Activated CD4-positive, CD25-positive, alpha-beta regulatory T cell (primary cell): ENCODE measurements at places on chromosomes 5 and 9.

- no peak for DNase-seq
These were observed 60.8 kb downstream of the AOPEP start for GRCh38 chr9:94787266-94787665.

DNA sequence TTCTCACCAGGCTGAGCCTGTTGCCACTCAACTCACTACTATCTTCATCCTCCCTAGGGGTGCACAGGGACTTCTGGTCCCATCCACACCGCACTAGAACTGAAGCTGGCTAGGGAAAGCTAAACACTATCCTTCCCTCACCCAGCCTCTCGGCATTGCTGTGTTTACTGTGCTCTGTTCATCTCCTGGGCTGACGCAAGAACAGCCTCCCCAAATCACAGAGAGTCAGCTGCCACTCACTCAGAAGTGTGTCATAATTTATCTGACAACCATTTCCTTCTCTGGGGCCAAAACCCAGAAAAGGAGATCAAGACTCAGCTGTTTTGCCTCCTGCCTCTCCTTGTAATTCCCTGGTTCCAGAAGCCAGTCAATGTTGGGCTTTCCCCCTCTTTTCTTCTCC is 92.8 kb downstream of the ARHGEF28 start:
- no peak for DNase-seq

DNA sequence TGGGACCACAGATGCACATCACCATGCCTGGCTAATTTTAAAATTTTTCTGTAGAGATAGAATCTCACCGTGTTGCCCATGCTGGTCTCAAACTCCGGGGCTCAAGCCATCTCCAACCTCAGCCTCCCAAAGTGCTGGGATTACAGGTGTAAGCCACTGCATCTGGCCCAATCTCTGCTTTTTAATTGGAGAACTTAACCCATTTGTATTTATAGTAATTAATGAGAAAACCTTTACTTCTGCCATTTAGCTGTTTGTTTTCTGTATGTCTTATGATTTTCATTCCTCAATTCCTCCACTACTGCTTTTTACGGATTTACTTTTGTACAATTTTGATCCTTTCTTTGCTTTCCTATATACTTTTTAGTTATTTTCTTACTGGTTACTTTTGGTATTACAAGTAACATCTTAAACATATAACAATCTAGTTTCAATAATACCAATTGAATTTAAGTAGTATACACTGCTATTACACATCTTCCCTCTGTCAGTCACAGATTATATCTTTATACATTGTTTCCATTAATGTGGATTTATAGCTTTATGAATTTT is 26.1 kb downstream of the RALGDS start:
- DNase-seq: no peak

DNA sequence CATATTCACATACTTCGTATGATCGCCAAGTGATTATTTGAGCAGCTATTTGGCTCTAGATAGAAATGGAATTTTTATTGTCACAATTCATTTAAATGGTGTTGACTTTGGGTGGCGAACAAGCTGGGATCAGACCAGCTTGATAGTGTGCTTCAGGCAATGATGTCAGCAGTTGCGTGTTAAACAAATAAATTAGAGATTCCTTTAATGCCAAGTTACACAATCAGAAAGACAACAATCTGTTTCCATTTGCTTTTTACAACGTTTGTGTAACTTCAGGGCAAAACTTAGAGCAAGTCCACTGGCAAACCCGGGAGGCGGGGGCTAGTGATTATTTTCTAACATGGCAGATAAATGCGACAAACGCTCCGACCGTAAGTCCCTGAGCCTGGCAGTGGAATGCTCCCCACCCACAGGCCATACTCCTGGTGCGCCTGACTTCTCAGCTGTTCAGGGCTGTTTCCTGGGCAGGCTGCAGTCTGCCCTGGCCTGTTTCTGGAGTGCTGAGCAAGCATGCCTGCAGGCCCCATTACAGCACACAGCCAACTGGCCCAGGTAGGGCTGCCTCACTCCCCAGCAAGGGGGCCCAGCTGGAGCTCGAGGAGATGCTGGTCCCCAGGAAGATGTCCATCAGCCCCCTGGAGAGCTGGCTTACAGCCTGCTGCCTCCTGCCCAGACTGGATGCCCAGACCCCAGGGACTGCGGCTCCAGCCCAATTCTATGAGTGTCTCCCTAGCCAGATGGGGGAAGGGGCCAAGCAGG is 88.7 kb downstream of the BASP1 start:
- DNase-seq: no peak

DNA sequence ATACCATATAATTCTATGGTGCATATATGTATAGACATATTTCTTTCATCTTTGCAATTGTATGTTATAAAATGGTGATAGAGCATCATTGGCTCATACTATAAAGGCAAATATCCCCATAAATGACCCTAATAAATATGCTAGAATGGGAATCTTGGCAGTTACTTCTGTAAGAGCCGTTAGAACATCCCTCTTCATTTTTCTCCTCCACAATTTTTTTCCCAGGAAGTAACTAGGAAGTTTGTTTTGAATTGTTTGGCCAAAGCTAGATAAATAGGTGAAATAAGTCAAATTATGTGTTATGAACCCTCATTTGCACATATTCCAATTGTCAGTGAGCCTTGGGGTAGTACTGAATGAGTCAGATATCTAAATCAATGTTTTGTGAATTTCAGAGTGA is 209.9 kb downstream of the ADAMTSL1 start:
- no peak for DNase-seq
